ENCODE measurements at places on chromosomes 3 and 15. TPM values are rescaled to one million over a fixed set of nuclear protein-coding genes. Genes with fewer than 3 reads are reported as not detected.

DNA sequence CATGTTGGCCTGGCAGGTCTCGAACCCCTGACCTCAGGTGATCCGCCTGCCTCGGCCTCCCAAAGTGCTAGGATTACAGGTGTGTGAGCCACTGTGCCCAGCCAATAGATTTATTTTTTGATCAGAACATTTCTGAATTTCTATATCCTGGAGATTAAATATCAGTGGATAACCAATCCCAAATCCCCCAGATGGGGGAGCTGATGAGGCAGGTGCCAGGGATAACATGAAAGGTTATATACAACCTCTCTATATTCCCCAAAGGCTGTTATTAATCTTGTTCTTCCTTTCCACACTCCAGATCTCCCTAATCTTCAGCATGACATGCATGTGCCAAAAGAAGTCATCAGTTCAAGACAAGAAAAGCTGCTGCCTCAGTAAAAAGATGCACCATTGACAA, 112.3 kb downstream of the WDR76 start:
- H3K4me1 ChIP-seq: no peaks in the 10 kb centered on the region
- H3K4me3 ChIP-seq: no peak overlapping the region
- no peaks in the 10 kb centered on the region for H3K27me3 ChIP-seq
- H3K27ac ChIP-seq: no peak overlapping the region

The STRC gene
- total RNA-seq: 0.42 TPM

- H3K4me1 ChIP-seq: peaks cover 11% of the 10 kb centered on the region
- H3K27ac ChIP-seq: no peak overlapping the region
- H3K36me3 ChIP-seq: no peaks in the 10 kb centered on the region
- no peak for DNase-seq
These were observed 26.1 kb downstream of the GBE1 start for GRCh38 chr3:81735334-81735733.

DNA sequence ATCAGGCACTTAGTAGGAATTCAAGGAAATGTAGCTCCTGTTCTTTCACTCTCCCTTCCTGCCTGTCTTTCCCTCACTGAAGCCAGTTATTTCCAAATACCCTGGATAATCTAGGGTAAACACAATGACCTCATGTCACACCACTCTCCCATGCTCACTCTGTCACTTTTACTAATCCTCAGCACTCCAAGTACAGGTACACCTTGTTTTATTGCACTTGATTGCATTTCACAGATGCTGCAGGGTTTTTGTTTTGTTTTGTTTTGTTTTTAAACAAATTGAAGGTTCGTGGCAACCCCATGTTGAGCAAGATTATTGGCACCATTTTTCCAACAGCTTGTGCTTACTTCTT, 40.8 kb downstream of the PPM1L start:
- no peak overlapping the region for H3K4me3 ChIP-seq
- H3K4me1 ChIP-seq: no peaks in the 10 kb centered on the region
- H3K36me3 ChIP-seq: no peaks in the 10 kb centered on the region
- H3K27me3 ChIP-seq: no peaks in the 10 kb centered on the region
- no peak for DNase-seq

DNA sequence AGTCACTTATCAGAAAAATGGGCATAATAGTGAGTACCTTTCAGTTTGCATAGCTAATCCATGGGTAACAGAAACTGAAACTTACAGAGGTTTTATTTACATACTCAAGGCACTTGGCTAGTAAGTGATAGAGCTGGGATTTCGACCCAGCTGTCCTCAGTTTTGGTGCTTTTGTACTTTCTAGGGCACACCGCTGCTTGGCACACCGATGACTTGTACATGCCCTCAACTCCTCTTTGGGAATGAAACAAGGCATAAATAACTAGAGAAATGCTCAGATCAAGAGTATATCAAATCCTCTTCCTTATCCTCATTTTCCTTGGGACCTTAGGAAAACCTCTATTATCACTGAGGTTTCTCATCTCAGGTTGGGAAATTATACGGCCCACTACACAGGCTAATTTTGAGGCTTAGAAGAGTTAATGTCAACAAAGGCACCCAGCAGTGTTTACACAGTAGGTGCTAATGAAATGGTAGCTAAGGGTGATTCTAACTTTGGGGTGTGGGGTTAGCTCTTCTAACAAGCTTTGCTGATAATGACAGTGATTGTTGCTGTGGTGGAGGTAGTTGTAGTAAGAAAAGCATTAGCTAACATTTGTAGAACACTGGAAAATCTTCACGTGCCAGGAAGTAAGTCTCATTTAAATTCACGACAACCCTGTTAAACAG, 20.3 kb upstream of the DGKG start:
- H3K27ac ChIP-seq: no peak overlapping the region
- no peak overlapping the region for H3K4me3 ChIP-seq
- no peaks in the 10 kb centered on the region for H3K27me3 ChIP-seq
- H3K36me3 ChIP-seq: no peaks in the 10 kb centered on the region
- no peak for DNase-seq

GRCh38 chr3:52292247-52293065, 4.8 kb downstream of the GLYCTK start:
- no peaks in the 10 kb centered on the region for H3K4me1 ChIP-seq
- no peaks in the 10 kb centered on the region for H3K36me3 ChIP-seq
- no peak for DNase-seq
- H3K4me3 ChIP-seq: no peak overlapping the region
- H3K27me3 ChIP-seq: no peaks in the 10 kb centered on the region
- no peak overlapping the region for H3K27ac ChIP-seq

All from SJCRH30 (cell line).